Stimulated activated CD4-positive, alpha-beta T cell treated with anti-CD3 and anti-CD28 coated beads, TNF-alpha, amount 100 ng/mL, for 24 hours (primary cell): ENCODE measurements at places on chromosomes 7 and 10.

- DNase-seq = no peak
Observed at GRCh38 chr10:80464557-80465450, 10.7 kb downstream of the TSPAN14 start.

GRCh38 chr10:22652988-22653481 is 61.3 kb downstream of the PIP4K2A start:
- peak; percentile 27 for DNase-seq

DNA sequence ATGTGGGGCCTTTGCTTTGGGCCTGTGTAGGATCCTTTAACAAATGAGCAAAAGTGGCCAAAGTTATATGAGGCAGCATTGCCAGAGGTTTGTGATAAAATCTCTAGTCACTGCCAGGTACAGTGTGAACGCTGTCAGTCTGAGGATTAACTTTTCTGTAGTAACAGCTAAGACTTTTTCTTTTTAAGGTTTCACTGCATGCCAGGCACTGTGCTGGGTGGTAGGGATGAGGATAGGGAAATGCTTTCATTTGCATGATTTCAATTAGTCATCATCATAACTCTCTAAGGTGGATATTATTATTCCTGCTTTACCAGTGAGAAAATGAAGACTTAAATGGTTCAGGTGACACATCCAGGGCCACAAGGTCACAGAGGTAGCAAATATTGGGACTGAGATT is 79.7 kb upstream of the BMPER start:
- no peak for DNase-seq

DNA sequence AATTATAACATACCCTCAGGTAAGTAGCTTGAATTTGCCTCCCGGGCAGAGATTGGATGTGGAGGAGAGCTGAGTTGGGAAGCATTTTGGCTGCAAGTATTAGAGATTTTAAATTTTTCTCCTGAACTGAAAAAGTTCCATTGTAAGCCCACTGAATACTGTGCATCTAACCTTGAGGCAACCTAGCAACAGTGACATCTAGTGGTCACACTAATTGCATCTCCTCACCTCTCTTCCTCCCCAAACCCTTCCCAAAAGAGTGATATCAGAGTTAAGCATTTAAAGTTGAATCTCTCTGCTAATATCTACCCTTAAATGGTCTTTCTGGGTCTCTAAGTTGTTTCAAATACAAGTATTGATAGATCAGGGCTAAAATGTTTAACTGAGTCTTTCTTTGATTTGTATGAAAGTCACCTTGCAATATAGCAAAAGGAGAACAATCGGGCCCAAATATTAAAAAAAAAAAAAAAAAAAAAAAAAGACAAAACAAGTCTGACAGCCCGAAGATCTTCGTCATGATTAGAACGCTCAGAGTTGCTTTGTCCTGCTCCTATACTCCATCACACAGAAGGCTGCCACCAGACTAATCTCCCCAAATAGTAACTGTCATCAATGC is 40.4 kb upstream of the DLX5 start:
- peak; percentile 5 for DNase-seq

- no peak for DNase-seq
Observed at GRCh38 chr7:117083648-117084047, 130.3 kb downstream of the ST7 start.

DNA sequence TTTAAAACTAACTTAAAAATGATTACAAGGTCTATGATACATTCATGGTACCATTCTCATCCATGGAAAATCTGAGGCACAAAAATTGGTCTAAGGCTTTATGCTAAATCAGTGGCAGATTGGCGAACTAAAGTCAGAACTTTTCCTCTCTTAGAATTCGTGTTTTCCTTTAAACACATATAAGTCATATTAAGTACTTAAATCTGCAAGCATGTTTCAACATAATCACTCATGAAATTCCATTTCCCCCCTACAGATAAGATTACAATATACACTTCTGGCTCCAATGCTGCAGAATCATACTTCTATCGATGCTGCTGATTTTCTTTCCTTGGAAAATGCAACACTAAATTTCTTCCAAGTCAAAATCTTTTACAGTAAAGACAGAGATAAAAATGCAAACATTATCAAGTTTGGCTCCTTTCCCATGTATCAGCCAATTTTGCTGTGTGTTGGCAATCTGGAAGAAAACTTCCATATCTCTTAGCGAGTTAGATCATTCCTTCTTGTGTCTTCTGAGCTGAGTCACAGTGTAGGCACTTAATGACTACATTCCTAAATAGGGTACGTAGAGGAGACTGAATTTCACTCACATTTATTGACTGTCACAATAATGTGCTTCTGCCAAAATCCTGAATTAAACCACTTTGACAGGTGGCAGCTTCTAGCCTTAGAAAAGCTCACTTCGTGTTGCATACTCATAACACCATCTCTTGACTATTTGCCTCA is 76.4 kb upstream of the LRRC17 start:
- no peak for DNase-seq

GRCh38 chr7:50159154-50159553 is 66.1 kb upstream of the ZPBP start:
- no peak for DNase-seq

- no peak for DNase-seq
Observed at GRCh38 chr10:95477175-95477520, 84.0 kb downstream of the SORBS1 start.

- DNase-seq = no peak
Observed at GRCh38 chr7:14054125-14054524, 64.7 kb upstream of the ETV1 start.

GRCh38 chr10:16231176-16231575 is 205.6 kb upstream of the PTER start:
- no peak for DNase-seq

DNA sequence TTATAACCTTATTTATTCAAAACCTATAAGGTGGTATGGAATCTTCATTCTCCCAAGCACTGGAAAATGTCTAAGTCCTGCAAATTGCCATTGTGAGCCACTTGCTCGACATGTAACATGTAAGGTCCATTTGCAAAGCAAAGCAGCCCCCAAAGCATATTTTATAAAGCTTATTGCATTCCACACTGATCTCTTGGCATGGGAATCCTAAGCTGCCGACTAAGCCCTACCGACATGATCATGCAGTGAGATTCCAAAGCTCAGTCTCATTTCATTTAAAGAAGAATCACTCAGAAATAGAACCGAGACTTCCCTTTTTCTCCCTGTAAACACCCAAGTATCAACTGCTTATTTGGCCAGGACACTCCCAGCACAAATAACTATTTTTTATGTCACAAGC is 333.4 kb upstream of the MYO3A start:
- DNase-seq = no peak

DNA sequence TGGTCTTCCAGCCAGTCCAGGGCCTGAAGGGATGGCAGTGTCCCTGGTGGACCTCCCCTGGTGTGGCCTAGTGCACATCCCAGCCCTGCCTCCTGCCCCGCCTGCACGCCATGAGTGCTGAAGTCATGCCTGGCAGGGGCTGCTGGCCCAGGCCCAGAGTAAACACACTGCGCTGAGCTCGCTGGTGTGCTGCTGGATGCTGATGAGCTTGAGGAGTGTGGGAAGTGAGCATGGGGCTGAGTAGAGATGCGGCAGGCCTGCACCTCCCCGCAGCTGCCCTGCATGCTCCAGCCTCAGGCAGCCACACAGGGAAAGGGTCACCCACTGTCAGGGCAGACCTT is 43.2 kb downstream of the HTRA1 start:
- DNase-seq = no peak
